ENCODE measurements at places on chromosomes 4 and X.

GRCh38 chr4:1500231-1500965 lies 94.2 kb upstream of the NKX1-1 start:
- no peak for DNase-seq

GRCh38 chrX:17025621-17026302 lies 79.3 kb downstream of the REPS2 start:
- DNase-seq = no peak

GRCh38 chr4:11470438-11471045 lies 41.8 kb upstream of the HS3ST1 start:
- no peak for DNase-seq

DNA sequence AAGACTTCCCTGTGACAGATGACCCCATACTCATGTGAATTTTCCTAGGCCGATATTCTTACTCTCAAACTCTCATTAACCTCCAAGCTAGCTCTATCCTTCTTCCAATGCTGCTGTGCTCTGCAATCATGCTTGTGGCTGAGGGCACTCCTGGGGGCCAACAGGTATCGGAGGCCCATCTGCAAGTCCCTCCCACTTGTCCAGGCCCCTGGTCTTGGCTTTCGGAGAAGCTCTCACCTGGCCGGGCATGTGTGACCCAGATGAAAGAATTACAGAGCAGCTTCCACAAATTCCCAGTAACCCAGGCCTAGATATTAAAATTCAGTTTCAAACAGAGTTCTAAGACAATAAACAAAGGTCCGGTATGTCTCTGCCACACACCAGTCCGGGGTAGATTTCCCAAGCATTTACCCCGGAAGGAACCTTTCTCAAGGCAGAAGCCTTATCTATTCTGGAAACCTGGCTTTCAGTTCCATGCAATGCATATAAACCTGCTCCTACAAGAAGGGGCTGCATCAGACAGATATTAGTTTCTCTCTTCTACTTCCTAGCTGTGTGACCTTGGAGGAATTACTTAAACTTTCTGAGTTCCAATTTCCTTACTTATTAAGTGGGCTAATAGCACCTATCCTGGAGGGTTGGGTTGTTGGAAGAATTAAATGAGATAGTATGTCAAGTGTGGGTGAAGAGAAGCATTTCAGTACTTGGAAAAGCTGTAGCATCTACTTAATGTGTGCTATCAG lies 270.8 kb downstream of the PTTG2 start:
- DNase-seq = no peak

DNA sequence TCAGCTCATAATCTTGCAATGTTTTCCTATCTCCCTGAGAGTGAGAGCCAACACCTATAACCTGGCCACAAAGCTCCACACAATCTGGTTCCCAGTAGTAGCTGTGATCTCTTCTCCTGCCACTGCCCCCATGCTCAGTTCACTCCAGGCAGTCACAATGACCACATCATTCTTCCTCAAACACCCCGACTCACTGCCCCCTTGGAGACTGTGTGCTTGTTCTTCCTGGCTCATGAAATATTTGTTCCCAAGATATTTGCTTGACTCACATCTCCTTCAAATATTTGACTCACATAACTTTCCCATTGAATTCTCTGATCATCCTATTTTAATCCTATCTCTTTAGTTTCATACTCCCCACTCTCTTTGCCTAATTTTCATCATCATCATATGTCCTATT lies 173.7 kb downstream of the AREG start:
- no peak for DNase-seq

GRCh38 chr4:74387790-74388189 lies 22.8 kb downstream of the EREG start:
- DNase-seq = no peak

GRCh38 chr4:125350470-125351135 lies 35.8 kb downstream of the FAT4 start:
- no peak for DNase-seq

GRCh38 chrX:133473451-133473850 lies 58.2 kb upstream of the GPC4 start:
- no peak for DNase-seq

DNA sequence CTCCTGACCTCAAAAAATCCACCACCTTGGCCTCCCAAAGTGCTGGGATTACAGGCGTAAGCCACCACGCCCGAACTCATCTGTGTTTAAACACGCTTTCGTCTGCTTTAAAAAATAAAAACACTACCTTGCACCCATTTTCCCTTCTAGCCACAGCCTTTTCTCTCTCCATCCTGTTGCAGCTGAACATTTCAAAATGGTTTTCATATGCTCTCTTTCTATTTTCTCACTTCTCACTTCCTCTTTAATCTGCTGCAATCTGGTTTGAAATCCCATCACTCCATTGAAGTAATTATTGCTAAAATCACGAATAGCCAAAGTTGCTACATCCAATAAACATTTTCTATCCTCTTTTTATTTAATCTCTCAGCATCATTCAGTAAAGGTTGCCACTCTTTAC lies 70.0 kb downstream of the DCHS2 start:
- DNase-seq = no peak

All from natural killer cell (primary cell).